ENCODE measurements at places on chromosomes 1 and 21.

- DNase-seq, result no peak
Observed at GRCh38 chr1:232684371-232685105, 54.6 kb upstream of the SIPA1L2 start.

- no peak for DNase-seq
Observed at GRCh38 chr1:54546651-54547401, 1.2 kb upstream of the ACOT11 start.

GRCh38 chr1:145871994-145872924 is 13.4 kb upstream of the PIAS3 start:
- no peak for DNase-seq

- DNase-seq, result no peak
Observed at GRCh38 chr1:168980180-168980579, 126.3 kb upstream of the ATP1B1 start.

DNA sequence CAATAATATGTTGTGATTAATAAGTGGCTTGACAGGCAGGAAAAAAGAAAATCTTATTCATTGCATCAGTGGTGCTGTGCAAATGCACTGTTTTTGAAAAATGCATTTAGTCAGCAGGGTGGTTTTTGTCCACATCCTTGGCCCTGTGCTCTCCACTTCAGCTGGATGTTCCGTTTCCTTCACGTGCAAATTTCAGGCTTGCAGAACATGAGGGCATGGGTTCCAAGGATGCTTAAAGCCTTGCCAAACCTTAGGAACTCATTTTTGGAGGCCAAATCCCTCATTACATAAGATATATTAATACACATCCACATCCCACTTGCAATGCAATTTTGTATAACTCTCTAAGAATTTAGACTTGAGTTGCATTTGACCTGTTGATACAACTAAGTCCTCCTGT is 410.1 kb downstream of the PRDM2 start:
- DNase-seq, result no peak

All from stimulated activated CD8-positive, alpha-beta memory T cell treated with anti-CD3 and anti-CD28 coated beads, Interleukin-7, amount 100 ng/mL, for 48 hours (primary cell).